ENCODE measurements at places on chromosomes 4 and X.
A peak's percentile ranks its signal among the peaks of the same experiment; 100 is the strongest.

DNA sequence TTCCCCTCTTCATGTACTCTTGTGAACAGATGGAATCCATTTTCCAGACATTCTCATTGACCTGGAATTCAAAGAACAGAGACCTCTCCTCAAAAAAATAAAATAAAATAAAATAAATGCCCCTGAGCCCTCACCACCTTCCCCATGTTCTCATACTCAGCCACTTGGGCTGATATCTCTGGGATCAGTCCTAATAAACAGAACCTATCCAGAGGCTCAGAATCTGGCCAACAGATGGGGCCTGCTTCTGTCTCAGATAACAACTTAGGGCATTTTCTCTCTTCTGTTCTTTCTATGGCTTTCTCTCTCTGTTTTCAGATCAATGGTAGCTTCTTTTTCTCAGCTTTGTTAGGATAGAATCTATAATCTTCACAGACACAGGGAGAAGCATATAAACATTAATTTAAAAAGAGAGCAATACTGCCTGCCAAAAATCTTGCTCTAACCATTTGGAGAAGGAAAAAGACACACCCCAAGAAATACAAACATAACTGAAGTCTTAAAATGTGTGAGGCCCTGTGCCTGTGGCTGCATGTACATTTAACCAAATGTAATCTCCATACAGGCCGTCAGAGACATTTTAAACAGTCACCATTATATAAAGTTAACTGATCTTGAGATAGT is 907.1 kb downstream of the FAT4 start:
- DNase-seq: no peak

GRCh38 chrX:11558972-11559371 is 106.7 kb downstream of the ARHGAP6 start:
- DNase-seq: no peak

- no peak for DNase-seq
Observed at GRCh38 chrX:45842926-45843315, 642.2 kb upstream of the DIPK2B start.

DNA sequence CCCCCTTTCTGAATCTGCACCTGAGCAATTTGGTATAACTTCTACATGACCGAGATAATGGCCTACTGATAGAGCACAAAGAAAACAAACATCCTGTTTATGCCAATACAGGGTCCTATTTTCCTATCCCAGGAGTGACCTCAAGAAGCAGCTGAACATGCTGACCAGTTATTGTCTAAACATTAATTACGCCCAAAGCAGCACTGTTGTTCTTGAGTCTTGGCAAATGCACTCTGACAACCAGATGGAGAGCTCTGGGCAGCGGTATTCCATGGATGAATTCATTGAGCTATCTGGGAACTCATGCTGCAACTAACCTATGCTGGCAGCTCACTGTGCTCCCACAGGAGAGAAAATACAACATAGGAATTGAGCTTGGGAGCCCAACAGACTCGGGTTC is 52.6 kb downstream of the PCYT1B start:
- no peak for DNase-seq

DNA sequence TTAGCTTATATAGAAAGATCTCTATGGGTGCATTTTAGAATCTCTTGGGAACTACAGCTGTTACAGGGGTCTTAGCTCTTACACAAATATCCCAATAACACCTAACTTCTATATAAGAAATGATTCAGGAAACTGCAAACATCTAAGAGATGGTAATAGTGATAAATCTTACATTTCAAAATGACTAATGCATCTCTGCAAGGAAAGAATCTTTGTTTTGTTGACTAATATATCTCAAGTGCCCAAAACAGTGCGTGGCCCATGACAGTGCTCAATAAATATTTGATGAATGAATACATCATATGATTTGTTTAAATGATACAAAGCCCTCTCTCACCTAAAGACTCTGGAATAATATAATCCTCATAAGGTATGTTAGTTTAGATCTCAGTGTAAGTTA is 47.5 kb downstream of the CENPE start:
- DNase-seq: peak; percentile 1

- DNase-seq: no peak
Observed at GRCh38 chrX:47612418-47612817, 7.2 kb downstream of the SYN1 start.

GRCh38 chr4:6416518-6417286 is 55.7 kb downstream of the PPP2R2C start:
- DNase-seq: no peak

DNA sequence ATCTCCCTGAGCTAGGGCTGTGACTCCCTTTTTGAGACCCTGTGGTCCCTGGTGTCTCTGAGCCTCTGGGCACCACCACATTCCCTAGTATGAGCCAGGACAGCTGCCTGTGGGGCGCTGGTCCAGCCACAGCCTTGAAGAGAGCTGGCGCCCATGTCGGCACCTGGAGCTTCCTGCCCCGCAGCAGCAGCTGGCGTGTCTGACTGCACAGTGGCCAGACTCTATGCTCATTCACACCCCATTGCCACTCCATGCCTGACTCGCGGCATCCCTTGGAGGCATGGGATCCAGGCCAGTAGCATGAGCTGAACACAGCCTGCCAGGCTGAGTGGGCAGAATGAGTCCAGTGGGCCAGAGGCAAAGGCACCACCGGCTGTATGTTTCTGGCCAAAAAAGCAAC is 8.3 kb upstream of the SPP1 start:
- no peak for DNase-seq

GRCh38 chrX:153926552-153926857 is 441 bp upstream of the ARHGAP4 start:
- DNase-seq: no peak

- DNase-seq: no peak
Observed at GRCh38 chr4:2650276-2650675, 105.9 kb downstream of the TNIP2 start.

- DNase-seq: peak; percentile 32
Observed at GRCh38 chr4:37803348-37803973, 23.0 kb upstream of the PGM2 start.

DNA sequence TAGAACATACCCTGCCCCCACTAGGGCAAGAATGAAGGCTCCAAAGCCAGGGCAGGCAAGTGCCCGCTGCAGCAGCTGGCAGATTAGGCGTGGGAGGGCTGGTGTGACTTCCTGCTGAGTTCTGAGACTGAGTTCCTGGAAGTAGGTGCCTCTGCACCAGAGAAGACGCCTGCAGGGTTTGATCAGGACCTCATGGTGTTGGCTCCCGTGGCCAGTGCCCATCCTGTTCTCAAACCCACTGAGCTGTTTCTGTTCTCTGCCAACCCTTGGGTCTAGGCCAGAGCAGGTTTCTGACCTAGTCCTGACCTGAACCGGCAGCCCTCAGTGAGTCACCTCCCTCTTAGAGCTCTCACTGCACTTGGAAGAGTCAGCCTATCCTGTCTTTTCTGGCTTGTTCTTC is 220.7 kb downstream of the HS6ST2 start:
- no peak for DNase-seq

DNA sequence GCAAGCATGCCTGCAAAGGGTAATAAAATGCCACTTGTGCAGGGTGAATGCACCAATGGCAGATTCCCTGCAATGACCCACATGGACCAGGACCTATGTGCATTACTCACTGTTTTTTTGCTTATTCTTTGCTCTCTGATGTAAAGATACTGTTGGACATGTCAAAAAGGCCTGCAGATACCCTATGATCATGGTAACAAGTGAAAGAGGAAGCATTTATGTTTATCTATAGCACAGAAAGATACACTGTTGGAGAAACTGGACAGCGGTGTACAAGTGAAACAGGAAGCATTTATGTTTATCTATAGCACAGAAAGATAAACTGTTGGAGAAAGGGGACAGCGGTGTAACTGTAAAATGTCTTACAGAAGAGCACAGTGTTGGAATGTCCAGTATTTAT is 127.5 kb downstream of the PAPSS1 start:
- no peak for DNase-seq

DNA sequence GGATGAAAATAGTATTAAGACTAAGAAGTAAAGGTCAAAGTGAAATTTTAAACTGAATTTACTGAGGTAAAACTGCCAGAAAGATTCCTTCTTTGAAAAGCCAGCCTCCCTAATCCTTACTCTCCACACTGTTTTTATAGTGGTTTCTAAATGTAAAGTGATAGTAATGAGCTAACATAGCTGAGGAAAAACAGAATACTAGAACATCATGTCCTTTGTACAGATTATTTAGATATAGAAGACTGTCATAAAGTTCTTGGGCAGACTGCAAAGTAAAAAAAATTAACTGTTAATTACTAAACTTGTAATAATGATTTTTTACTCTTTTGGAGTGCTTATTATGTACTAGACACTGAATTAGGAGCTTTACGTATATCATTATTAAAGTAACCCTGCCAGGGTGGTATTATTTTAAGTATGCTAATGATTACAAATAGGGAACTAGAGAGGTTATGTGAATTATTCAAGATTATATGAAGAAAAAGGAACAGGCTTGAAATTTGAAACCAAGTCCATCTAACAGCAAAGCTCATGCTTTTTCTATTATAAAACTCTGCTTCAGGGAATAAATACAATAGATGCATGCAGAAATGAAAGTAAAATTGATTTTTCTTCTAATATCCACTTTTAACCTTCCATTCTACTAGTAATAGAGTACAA is 150.5 kb downstream of the TBCK start:
- no peak for DNase-seq

DNA sequence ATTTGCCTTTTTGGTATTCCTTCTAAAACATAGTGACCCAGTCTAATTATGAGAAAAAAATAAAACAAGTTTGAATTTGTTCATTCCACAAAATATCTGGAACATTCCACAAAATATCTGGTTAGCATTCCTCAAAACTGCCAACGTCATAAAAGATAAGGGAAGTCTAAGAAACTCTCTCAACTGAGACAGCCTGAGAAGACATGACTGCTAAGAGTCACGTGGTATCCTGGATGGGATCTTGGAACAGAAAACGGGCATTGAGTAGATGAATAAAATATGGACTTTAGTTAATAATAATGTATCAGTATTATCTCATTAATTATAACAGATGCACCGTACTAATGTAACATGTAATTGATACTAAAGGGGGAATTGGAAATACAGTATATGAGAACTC is 280.9 kb downstream of the ARAP2 start:
- DNase-seq: no peak
